Activated gamma-delta T cell treated with Interleukin-2 at 50 U/mL for 16 hours (primary cell): ENCODE measurements at places on chromosomes 16 and 17.

DNA sequence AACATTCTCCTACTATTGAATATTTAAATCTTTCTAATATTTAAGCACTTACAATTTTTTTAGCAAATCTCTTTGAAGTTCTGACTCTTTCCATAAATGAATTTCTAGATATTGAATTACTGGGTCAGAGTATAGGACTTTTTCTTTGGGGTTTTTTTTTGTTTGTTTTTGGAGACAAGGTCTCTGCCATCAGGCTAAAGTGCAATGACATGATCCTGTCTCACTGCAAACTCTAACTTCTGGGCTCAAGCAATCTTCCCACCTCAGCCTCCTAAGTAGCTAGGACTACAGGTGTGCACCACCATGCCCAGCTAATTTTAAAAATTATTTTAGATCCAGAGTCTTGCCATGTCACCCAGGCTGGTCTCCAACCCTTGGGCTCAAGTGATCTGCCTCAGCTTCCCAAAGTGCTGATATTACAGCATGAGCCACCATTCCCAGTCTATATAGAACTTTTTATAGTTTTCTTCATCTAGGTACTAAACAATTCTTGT, 24.9 kb downstream of the PIGL start:
- DNase-seq, result no peak

DNA sequence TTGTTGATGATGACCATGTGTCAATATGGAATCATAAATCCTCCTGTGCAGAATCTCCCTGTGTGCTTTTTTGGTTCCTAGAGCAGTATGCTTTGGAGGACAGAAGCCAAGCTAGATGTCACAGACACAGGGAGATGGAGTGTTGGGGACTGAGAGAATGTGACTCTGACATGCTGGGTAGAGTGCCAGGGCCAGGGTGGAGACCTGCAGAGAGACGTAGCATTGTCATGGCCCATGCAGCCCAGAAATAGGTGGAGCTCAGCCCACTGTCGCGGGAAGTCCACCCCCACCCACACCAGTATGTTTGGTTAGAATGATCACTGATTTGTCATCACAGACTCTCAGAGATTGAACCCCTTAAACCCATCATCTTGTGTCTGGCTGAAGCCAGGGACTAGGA, 39.2 kb upstream of the ADCY7 start:
- no peak for DNase-seq

DNA sequence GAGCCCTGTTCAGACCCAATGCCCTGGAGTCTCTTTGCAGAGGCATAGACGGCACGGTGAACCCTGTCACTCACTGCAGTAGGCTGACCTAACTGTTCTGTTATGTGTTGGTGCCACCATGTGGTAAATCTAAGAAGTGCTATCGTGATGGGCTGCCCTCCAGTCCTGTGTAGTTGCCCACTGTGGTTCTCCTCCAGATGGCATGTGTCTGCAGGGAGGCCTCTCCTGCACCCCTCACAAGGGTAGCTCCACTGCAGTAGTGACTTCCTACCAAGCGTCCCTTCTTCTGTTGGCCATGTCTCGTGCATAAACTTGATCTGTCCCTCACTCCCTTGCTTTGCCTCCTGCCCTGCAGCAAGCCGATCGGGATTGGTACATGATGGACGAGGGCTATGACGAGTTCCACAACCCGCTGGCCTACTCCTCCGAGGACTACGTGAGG, 5.8 kb downstream of the DHX38 start:
- DNase-seq, result peak; percentile 15

DNA sequence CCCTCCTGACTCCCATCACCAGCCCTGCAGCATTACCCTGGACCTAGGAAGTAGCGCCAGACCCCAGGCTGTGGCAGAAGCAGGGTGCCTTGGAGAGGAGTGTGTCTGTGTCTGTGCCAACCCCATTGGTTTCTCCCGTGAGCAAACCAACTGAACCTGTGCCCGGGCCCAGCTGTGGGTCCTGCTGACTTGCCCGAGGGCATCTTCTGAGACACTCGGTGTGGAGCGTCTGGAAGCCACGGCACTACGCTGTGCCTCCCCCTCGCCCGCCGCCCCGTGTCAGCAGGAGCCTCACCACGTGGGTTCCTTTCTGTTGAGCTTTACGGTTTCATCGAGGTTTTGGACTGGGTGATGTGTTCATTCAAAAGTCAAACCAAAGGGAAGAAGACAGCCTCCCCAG, 27.8 kb downstream of the ZNF750 start:
- DNase-seq, result no peak

DNA sequence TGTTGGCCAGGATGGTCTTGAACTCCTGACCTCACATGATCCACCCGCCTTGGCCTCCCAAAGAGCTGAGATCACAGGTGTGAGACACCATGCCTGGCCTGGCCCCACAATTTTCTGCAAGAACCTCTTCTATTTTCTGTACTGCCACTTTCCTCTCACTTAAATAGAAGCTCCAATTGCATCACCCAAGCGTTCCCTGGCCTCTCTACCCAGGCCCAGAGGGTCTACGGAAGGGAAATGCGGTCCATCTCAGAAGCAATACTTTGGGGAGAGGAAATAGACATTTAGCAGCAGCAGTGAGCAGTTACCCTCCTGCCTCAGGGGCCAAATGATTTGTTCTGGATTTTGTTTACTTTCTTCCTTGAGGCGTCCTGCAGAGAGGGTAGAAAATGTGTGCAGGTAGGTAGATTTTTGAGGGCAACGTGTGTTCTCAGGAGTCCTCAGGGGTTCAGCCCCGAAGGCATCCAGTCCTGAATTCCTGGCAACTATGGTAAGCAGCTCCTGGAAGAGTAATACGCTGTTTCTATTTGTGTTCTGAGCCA, 11.0 kb downstream of the SLC6A4 start:
- no peak for DNase-seq

DNA sequence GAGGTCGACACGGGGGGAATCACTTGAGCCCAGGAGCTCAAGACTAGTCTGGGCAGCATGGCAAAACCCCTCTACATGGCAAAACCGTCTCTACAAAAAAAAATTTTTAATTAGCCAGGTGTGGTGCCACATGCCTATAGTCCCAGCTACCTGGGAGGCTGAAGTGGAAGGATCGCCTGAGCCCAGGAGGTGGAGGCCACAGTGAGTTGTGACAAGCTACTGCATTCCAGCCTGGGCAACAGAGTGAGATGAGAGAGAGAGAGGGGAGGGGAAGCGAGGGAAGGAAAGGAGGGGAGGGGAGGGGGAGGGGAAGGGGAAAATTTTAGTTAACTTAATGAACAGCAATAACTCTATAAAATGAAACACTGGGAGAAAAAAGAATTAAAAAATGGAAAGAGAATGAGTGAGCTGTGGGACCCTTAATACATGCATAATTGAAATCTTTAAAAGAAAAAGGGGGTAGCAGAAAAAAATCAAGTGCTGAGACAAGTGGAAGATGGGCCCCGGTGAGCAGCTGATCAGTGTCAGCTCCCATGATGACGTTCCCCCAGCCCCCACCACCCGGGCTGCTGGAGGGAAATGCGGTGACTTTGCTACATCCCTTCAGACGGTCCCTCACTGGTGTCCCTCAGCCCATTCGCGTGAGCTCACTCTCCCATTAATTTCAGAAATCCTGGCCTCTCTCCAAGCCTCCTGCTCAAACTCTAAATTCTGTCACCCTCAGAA, 2.7 kb downstream of the ASGR2 start:
- DNase-seq, result no peak

GRCh38 chr16:48613061-48613957, 3.3 kb upstream of the N4BP1 start:
- peak; percentile 62 for DNase-seq

DNA sequence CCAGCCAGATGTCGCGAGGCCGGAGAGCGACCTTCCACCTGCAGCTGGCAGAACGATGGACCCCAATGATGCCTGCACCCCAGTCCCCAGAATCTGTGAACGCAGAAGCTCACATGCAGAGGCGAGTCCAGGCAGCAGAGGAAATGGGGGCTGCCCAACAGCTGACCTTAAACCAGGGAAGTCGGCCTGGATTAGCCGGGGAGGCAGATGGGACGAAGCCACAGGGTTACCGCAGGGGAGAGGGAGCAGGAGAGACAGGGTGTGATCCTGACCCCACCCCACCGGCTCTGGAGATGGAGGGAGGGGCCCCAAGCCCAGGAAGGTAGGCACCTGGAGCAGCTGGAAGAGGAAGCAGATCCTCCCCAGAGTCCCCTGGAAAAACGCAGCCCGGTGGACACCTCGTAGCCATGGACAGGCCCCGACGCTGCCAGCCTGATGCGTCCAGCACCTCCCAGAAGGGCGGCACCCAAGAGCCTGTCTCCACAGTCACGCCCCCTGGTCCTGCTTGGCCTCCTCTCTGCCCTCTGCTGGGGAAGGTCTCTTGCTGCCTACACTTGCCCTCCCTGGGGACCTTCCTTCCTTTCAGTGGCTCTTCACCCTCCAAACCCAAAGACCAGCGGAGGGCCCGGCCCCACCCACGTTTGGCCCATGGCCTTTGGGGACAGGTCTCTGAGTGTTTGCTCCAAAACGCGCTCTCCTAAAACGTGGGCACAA, 37.3 kb downstream of the PIEZO1 start:
- DNase-seq, result no peak

DNA sequence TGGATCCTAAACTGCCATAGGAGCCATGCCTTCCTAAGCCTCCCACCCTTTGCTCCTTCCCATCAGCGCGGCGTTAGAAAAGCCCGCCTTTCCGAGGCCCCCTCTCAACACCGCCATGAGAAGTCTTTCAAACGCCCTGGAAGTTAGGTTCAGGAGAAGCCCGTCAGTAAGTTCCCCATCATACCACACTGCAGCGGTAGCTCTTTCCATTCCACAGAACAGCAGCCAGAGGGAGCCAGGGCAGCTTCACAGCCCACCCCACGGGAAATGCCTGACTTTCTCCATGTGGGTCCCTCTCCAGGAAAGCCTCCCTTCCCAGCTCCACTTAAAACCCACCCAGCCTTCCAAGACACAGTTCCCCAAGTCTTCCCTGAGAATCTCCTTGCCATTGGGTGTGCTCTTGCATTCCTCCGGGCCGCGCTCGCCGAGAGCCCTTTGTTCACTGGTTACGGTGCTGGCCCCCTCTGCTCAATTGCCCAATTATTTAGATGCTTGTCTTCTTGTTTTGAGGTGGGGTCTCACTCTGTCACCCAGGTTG, 28.7 kb downstream of the KIAA0513 start:
- peak; percentile 6 for DNase-seq

DNA sequence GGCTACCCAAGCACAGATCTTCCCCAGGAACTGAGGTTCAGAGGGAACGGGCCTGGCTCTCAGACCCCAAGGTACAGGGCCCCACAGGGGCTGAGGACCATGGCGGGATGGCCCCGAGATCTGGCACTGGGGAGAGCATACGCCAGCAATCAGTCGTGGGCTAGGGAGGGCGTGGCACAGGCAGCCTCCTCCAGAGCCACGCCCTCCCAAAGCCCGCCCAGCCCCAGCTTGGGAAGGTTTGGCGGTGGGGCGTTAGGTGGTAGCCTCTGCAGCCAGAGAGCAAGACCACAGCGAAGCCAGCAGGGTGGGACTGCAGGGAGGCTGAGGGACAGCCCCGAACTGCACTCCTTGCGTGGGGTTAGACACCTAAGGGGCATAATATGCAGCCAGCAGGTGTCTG, 11.6 kb downstream of the WNT9B start:
- DNase-seq, result no peak

DNA sequence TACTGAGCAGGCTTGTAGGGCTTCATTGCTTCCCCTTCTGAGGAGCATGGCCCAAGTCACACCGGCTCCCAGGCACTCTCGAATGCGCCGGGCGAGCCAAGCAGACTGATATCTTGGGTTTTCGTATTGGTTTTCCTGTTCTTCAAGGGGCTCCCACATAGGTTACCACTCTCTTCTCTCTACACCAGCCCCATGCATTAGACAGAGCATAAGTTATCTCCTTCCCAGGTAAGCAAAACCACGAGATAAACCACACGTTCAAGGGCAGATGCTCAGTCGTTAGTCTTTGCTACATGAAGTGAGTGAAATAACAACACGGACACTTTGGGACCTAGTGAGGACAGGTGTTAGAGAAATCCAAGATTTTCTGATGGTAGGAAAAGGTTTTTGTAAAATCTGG, 211.2 kb downstream of the ABCC12 start:
- DNase-seq, result no peak

DNA sequence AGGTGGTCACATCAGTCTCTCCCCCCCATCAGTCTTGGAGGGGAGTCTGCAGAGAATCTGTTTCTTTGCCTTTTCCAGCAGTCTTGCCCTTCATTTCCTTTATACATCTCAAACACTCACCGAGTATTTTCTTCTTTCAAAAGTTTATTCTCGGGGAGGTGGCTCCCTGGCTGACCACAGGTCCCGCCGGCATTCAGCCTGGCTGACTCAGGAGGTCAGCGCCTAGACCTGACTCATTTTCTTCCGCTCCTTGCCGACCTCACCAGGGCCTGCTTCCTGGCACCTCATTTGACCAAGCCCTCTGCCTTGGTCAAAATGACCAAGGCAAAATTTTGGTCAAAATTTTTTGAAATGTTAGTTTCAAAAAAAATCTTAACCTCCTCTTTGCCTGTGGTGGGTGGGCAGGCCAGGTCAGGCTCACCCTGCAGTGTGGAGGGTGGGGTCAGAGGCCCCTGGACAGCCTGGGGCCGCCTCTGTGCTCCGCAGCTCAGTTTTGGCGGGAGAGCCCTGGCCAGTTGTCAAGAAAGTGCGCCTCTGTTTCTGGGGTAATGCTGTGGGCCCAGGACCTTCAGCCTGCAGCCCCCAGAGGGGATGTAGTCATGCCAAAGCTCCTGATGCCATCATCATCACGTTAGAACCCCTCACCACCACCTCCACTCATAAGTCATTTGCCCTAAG, 165.6 kb downstream of the SPECC1 start:
- no peak for DNase-seq
